ENCODE measurements at places on chromosomes 11 and 22.

- no peak for ATAC-seq
Observed at GRCh38 chr22:29702000-29702930, 17.5 kb upstream of the CABP7 start.

GRCh38 chr11:70743941-70744351 is 345.6 kb downstream of the CTTN start:
- ATAC-seq, result no peak

DNA sequence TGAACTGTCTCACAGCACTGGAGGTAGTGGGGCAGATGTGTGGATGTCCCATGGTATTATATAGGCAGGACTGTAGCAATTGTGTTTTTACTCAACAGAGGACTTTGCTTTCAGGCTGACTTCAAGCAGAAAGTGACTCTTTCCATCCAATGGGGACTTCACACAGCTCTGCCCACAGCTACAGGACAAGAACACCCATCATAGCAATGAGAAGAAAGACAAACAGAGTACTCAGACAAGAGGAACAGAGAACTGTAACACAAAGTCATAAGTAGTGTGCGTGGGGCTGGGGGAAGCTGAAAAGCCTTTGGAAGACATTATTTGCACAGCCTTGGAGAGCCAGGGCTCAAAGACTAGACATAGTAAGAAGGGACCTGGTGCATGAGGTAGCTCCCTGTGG is 70.3 kb downstream of the CCDC81 start:
- no peak for ATAC-seq

- ATAC-seq, result no peak
Observed at GRCh38 chr11:75827562-75827961, 12.6 kb downstream of the UVRAG start.

GRCh38 chr11:36558571-36559413 is 9.0 kb upstream of the RAG1 start:
- ATAC-seq, result peak; percentile 60

DNA sequence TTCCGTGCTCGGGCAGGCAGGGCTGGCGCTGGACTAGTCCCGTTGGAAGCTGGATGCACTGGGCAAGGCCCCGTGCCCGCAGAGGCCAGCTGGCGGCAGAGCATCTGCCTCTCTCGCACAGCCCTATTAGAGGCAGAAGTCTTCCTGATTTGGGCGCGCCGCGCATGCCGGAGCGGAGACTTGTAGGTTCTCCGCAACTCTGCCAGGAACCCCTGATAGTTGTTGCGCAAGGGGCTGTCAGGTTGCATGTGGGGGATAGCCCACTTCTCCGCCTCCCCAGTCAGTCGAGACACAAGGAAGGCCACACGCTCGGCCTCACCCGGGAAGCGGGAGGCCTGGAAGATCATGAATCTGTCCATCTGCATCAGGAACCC is 1.2 kb downstream of the RTL6 start:
- no peak for ATAC-seq

DNA sequence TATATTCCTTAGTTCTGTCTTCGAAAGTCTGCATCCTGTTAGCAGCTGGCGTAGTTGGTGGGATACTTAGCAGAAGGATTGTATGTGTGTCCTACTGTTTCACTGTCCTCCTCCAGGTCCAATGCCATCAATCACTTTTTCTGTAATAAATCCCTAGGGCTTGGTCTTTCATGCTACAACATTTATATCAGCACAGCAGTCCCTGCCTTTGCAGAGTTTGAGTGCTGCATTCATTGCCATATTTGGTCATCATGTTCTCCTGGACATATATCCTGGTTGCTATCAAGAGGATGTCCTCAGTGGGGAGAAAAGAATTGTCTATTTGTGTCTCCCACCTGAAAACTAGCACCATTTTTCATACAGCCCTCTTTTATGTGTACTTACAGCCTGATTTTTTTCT is 67.0 kb downstream of the OR5AK2 start:
- no peak for ATAC-seq

DNA sequence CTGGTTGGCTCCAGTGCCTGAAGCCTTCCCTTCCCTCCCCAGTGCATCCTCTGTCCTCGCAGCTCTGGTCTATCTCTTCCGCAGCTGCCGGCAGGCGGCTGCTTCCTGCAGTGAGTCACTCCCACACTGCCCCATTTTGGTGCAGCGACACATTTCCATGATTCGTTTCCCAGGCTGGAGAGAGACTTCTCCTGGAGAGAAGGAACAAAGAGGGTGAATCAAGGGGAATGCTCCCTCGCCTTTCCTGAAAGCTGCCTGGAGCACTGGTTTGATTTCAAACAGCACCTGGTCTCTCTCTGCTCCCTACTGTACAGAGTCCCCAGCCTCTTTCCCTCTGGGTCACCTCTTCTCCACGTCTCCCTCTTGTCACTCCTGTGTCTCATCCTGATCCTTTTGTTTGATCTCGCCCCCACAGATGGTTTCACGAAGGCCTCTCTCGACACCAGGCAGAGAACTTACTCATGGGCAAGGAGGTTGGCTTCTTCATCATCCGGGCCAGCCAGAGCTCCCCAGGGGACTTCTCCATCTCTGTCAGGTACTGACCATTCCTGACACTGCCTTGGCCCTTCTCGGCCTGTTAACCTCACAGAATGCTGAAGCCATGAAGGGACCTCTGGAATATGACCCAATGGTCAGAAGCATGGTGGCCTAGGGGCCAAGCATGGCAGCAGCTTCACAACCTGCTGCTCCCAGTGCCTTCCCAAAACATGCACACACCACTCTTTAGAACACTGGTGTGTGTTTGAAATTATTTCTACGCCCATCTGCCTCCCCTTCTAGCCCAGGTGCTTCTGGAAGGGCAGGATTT is at the start of gene TMA7B:
TSS of gene TMA7B (plus strand) at position 758 of the 808 bp plus-strand sequence. CDS start 3,978 bp downstream, outside the sequence.
- no peak for ATAC-seq
